ENCODE measurements at places on chromosomes 1 and 21.

- no peak for DNase-seq
These were observed 134.2 kb upstream of the HP1BP3 start for GRCh38 chr1:20921285-20921684.

DNA sequence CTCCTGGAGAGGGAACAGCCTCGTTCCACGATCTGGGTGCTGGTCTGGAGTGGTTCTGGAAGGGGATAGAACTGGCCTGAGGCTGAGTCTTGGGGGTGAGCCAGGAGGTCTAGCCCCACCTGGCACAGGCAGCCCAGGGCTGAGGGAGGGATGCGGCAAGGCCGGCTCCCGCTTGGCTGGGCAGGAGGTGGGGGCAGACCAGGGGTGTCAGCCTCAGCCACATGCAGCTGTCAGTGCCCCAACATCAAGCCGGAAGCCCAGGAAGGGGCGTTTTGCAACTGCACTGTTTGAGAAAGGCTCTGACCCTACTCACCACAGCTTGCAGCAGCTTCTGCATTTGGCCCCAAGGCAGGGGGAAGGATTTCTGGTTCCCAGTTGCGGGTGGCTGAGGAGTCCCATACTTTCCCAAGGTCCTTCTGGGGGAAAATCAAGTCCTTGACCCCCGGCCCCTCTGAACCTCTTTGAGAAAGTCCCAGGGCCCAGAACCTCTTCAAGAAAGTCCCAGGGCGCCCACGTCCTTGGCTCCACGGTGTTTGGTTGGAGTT lies 2.0 kb downstream of the EFHD2 start:
- no peak for DNase-seq

DNA sequence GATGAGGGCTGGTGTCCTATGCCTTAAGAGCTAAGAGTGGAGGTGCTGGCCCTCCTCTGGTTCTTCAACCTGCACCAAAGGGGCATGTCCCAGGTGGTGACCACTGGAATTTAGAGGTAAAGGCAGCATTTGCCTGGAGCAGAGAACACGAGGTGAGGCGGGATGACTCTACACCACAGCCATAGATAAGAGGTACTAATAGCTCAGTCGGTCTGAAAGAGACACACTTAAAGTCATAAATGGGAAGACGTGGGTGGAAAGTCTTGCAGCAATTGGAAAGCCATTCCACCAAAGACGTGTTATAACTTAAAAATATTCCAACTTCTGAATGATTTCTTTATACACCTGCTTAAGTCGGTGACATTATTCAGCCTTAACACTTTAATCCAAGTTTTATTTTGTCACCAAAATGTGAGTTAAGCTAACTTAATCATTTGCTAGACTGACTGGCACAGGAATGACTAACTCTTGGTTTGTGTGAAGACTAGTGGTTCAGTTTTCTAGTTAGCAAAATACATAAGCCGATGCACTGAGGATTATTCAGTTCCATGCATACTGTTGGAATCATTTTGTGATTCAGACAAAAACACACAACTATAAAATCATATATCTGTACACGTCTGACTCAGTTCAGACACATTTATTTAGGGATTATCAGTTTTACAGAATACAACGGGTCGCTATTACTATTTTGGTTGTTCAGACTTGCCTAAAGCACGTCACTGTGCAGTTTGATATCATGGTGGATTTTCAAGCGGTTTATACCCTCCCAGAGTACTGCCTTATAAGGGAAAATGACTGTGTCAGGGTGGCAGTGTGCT lies 4.6 kb upstream of the ETS2 start:
- DNase-seq: no peak

DNA sequence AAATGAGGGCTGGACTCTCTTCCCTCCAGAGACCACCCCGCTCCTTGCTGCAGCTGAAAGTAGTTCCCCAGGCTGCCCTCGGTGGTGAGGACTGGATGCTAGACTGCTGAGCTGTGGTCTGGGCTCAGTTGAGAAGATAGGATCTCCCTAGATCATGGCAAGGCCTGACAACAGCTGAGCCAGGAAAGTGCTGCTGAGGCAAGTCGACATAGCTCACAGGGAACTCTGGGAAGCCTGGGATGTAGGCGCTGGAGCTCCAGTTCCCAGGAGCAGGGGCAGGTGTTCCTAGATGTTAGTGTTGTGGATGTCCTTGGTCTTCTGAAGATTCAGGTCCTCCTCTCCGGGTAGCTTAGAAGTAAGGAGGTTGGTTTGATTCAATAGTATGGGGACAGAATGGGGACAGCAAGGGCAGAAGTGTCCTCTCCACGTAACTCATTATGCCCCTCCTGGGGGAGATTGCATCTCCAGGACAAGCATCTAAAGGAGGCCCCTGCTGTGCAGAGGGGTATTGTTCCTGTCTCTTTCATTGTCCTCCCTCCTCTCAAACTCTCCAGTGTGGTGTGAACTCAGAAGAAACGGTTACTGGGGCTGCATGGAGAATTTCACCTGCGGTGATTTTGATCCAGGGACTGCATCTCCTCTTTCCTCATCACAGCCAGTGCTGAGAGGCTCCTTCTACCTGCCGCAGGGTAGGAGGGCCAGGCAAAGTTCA lies 3.7 kb downstream of the CYB561D1 start:
- no peak for DNase-seq

DNA sequence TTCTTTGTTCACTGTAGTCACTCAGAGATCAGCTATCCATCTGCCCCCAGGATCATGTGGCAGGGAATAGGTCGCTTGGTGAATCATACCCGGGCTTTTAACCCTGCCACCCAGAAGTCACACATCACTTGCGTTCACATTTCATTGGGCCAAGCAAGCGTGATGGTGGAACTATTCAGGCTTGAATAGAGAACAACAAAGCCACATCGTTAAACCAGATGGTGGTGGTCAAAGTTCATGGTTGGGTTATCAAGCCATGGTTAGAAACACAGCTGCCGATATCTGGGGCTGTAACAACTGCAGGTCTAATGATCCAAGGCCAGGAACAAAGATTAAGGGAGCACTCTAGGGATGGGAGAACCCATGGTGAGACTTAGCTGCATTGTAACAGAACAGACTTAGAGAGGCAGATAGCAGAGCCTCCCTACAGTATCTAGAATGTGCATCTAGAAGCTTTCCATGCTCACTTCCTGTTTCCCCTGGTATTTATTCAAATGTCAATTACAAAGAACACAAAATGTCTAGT lies 40.0 kb upstream of the PTPRC start:
- DNase-seq: no peak

- DNase-seq: no peak
These were observed 73.7 kb downstream of the DHRS3 start for GRCh38 chr1:12544357-12544756.

- no peak for DNase-seq
These were observed 58.2 kb upstream of the ABCG1 start for GRCh38 chr21:42160765-42161164.

GRCh38 chr1:49111931-49112330 lies 335.2 kb upstream of the BEND5 start:
- no peak for DNase-seq

DNA sequence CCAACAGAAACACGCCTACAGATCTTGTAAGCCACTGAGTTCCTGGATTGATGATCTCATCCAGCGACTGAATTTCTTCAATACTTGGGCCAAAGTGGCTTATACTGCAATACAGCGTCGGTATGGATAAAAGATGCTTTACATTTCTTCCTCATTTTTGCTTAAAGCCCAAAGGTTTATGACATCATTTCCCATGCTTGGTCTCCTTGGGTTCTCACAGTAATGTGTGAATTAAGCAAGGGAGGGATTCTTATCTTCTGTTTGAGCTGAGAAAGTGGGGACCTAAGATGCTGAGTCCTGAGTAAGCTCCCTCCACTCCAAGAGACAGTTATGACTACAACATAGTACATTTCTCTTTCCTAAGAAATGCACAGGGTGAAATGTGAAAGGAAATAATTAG lies 39.5 kb downstream of the LBR start:
- no peak for DNase-seq

GRCh38 chr1:65170511-65171142 lies 22.6 kb downstream of the AK4 start:
- DNase-seq: no peak

GRCh38 chr1:116311756-116312680 lies 61.0 kb upstream of the ATP1A1 start:
- DNase-seq: no peak

GRCh38 chr1:154502744-154503115 lies 518 bp upstream of the SHE start:
- no peak for DNase-seq

All from LoVo (cell line).